ENCODE measurements at places on chromosomes 5 and 9.

DNA sequence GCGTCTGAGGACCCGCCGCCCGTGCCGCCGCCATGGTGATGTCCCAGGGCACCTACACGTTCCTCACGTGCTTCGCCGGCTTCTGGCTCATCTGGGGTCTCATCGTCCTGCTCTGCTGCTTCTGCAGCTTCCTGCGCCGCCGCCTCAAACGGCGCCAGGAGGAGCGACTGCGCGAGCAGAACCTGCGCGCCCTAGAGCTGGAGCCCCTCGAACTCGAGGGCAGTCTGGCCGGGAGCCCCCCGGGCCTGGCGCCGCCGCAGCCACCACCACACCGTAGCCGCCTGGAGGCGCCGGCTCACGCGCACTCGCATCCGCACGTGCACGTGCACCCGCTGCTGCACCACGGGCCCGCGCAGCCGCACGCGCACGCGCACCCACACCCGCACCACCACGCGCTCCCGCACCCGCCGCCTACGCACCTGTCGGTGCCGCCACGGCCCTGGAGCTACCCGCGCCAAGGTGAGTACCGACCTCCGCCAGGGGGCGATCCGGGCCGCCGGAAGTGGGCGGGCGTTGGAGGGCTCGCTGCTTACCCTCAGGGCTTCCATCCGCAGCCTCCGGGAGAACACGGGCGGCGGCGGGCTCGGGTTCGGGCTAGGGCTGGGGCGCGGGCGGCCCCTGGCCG, 8.5 kb downstream of the PRR7 start:
- DNase-seq: no peak

- DNase-seq: no peak
These were observed 250.3 kb downstream of the SEC61B start for GRCh38 chr9:99472240-99472915.

DNA sequence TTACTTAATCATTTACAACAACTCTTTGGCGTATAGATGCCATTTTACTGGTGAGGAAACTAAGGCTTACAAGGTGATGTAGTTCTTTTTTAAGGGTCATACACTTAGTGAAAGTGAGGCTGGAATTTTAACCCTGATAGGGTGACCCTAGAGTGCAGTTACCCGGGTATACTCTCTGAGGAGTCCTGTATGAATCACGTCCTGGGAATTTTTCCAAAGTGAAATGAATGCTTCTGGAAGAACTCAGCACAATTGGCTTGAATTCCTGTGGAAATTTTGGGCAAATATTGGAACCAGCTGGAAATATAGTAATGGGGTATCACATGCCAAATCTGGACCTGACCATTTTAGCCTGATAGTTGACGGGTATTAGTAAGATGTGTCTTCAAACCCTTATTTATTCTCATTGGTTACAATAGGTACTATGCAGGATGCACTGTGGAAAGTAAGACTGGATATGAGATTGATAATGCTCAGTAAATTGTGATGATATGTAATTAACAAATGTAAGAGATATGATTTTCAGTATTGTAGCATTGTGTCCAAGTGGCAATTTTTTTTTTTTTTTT, 14.8 kb downstream of the SUB1 start:
- no peak for DNase-seq

GRCh38 chr5:118554241-118554640, 434.1 kb downstream of the DTWD2 start:
- DNase-seq: no peak

DNA sequence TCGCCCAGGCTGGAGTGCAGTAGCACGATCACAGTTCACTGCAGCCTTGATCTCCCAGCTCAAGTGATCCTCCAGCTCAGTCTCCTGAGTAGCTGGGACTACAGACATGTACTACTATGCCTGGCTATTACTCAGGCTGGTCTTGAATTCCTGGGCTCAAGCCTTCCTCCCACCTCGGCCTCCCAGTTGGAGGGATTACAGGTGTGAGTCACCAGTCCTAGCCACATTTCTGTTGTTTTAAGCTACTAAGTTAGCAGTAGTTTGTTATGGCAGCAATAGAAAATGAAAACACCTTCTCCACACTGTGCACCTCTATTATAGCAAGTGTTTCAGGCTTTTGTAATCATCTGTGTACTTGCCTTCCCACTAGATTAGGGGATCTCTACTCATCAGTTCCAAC, 588.9 kb upstream of the TLE4 start:
- DNase-seq: peak; percentile 26

- no peak for DNase-seq
These were observed 1.3 kb downstream of the TENT2 start for GRCh38 chr5:79613549-79613948.

DNA sequence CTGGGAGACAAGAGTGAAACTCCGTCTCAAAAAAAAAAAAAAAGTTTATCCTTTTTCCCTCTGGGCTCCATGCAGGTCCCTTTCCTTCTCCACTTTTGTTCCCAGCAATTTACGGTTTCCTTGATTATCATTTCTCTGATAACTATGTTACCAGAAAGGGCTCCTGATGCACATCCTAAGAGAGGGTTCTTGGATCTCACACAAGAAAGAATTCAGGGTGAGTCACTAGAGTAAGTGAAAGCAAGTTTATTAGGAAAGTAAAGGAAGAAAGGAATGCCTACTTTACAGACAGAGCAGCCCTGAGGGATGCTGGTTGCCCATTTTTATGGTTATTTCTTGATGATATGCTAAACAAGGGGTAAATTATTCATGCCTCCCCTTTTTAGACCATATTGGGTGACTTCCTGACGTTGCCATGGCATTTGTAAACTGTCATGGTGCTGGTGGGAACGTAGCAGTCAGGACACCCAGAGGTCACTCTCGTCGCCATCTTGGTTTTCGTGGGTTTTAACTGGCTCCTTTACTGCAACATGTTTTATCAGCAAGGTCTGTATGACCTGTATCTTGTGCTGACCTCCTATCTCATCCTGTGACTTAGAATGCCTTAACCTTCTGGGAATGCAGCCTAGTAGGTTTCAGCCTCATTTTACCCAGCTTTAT, 13.5 kb upstream of the MELK start:
- no peak for DNase-seq

GRCh38 chr9:86368871-86369521, 14.8 kb upstream of the TUT7 start:
- peak; percentile 94 for DNase-seq

- no peak for DNase-seq
These were observed 476.8 kb upstream of the CYLC2 start for GRCh38 chr9:102518324-102518723.

DNA sequence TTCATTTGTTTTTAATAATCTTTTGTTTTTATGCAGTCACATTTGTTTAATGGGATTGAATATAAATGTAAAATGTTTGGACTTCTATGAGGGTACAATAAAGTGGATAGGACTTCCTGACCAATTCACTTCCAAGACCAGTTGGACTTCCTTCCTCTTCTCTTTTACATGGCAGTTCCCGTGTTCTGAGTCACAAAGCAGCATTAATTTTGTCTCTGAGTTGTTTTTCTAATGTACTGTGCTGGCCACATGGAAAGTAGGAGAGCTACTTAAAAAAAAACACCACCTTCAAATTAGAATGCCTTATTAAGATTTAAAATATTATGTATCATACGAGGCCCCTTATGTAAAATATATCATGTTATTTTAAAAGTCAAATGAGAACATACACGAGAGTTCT, 87.3 kb downstream of the CCDC171 start:
- no peak for DNase-seq

DNA sequence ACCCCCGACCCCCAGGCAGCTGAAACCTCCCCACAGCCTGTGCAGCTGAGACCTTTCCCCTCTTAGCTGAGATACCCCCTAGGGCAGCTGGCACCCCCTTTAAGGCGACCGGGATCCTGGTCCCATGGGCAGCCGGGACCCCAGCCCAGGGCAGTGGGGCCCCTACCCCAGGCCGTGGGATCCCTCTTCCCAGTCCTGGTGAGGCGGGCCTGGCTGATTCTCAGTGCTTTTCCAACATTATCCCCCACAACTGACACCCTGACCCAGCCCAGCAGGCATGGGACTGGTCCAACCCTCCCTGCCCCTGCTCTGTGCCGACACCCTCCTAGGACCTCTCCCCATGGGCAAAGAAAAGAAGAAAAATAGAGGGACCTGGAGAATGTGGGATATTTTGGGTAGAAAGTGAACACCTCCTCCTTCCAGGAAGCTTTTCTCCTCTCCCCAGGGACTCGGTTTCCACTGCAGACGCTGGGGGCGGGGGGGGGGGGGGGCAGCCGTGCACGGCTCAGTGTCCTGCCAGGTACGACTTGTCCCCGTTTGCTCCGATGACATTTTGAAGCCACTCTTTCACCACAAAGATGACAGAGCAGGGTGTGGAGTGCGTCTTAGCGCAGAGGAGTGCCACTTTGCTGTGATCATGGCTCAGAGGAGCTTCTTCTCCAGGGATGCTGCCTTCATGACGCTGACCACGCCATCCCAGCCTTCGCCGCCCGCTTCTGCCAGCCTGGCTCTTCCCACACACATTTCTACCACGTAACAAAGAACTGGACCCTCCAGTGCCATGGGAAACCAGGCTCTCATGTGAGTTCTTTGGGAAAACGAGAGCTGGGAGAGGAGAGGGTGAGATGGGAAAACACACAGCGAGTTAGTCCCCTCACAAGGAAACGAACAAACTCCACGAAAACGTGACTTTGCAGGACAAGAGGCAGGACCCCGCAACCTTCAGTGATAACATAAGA, 47.5 kb downstream of the MRPL36 start:
- DNase-seq: no peak

DNA sequence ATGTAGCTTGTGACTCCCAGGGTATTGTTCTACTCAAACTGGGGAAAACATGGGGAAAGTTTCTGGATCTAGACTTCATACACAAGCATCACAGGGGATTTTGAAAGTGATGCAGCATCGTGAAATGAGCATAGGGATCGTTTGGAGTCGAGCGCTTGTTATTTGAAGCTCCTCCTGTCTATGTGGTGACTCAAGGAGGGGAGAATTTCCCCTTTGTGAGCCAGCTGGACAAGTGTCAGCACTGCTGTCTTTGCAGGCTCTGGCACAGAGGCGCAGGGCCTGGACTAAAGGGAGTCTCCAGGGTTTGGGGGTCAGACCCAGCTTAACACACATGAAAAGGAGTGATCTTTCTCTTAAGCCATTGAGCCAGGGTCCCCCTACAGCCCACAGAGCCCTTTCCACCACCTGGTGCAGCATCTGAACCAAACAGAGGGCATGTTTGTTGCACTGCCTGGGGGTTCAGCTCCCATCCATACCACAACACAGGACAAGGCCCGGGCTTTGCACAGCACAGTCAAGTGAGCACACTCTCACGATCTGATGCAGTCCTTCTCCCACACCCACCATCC, 51.0 kb downstream of the IRF1 start:
- DNase-seq: no peak

DNA sequence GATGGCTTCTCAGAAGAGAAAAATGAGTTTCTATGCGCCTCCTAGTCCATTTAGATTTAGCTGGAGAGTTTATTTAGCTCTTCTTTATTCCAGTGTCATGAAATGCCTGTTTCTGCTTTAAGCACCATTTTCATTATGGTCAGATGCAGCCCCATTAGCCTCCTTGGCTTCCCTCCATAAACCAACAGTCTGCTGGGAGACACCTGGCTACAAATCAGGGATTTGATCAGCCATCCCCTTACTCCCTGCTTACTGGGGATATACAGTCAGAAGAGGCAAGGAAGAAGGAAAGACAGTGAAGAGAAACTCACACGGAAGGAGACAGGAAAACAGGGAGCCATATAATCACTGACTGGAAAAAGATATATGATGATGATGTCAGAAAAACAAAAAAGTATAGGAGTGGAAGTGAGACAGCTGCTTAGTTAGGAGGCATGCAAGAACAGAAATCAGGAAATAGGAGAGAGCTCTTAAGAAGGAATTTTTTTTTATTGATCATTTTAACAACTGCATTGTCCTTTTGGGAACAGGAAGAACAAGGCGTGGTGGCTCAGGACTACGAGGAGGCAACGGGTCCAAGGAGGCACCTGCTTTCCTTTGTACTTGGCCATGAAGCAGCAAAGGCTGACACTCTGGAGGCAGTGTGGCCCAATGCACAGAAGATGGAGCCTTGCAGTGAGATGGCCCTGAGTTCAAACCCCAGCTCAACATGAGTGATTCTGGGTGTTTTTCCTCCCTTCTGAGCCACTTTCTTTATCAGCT, 56.1 kb downstream of the MED27 start:
- DNase-seq: no peak

GRCh38 chr5:72280581-72281069, 39.4 kb downstream of the MRPS27 start:
- no peak for DNase-seq

DNA sequence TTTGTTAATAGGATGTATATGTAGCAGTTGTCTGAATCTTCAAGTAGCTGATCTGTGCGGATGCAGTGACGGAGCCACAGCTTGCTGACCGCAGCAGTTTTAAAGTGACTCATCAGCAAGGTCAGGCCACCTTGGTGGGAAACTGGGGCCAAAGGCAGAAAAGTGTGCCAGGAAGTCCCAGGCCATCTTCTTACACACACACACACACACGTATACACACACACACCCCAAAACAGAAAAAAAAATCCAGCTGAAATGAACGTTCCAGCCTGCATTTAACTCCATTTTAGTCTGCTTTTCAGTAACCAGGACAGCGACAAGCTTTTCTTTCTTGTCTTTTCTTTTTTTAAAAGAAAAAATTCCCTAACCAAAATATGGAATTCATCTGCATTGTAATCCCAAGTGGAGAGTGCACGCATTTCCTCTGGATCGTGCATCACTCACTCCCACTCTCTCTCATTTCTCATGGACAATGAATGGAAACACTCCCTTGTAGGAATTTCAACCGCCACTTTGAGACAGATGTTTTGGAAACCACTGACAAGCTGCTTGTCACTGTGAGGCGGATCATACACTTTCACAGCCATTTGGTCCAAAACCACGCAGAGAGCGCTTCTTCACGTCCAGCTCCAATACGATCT, 103.9 kb downstream of the LHFPL2 start:
- no peak for DNase-seq

- DNase-seq: peak; percentile 20
These were observed 38.9 kb downstream of the MFAP3 start for GRCh38 chr5:154077696-154078095.

GRCh38 chr5:6383376-6383775, 5.0 kb upstream of the MED10 start:
- DNase-seq: no peak

DNA sequence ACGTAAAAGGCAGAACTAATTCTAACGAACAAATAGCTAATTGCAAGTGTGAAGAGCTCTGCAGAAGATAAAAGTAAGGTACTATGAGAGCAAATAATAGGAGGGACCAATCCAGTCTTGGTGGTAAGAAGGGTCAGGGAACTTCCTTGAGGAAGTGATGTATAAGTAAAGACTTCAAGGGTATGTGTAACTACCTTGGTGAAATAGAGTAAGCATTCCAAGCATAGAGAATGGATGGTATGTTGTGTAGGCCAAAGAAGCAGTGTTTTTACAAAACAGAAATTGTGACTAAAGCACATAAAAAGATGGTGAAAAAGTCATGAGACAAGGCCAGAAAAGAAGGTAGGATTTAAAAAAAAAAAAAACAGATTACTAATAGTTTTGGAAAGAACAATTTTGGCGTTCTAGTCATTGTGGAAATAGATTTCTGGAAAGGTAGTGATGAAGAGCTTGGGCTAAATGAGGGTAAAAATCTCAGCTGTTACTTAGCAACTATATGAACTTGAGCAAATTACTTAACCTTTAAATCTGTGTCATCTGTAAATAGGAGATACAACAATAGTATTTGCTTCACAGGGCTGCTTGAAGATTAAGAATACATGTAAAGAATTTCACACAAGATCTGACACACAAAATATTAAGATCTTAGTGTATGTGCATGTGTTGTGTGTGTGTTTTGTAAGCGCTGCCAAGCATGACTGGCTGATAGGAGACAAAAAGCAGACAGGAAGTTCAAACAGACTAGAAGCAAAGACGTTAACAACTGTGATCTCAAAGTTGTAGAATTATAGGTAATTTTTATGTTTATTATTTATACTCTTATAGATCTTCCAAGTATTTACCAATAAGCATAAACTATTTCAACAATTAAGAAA, 73.5 kb downstream of the NR6A1 start:
- DNase-seq: no peak
